ENCODE measurements at places on chromosomes 7 and 10. TPM values are rescaled to one million over a fixed set of nuclear protein-coding genes. Genes with fewer than 3 reads are reported as not detected.

Gene ARHGEF35
- 0.28 TPM for total RNA-seq

Gene HYAL4
- total RNA-seq: 0.08 TPM

Gene BMI1
- total RNA-seq: 32.8 TPM

Gene SVOPL
- total RNA-seq: not detected

Gene AOC1
- total RNA-seq: not detected

Gene STYXL1
- 39.6 TPM for total RNA-seq

Gene GLCCI1
- total RNA-seq: 1.2 TPM

Gene SMO
- 19.3 TPM for total RNA-seq

Gene PRPS1L1
- not detected for total RNA-seq

Gene NEUROG3
- total RNA-seq: not detected

Gene STEAP1
- 13.4 TPM for total RNA-seq

Gene LIPK
- not detected for total RNA-seq

Gene ARID5B
- total RNA-seq: 1.6 TPM

Gene ACHE
- 2.0 TPM for total RNA-seq

Gene MPP7
- 0.24 TPM for total RNA-seq

Gene PDLIM1
- total RNA-seq: 143 TPM

Gene NPFFR1
- total RNA-seq: not detected

Gene CHST3
- 36.1 TPM for total RNA-seq

Gene WDR86
- total RNA-seq: 0.17 TPM

Gene PPP1R17
- not detected for total RNA-seq

Gene CDC14C
- total RNA-seq: not detected
